ENCODE measurements at places on chromosomes 7 and 10.

GRCh38 chr7:68041554-68041953 lies 1044.9 kb downstream of the TYW1 start:
- no peak for DNase-seq

DNA sequence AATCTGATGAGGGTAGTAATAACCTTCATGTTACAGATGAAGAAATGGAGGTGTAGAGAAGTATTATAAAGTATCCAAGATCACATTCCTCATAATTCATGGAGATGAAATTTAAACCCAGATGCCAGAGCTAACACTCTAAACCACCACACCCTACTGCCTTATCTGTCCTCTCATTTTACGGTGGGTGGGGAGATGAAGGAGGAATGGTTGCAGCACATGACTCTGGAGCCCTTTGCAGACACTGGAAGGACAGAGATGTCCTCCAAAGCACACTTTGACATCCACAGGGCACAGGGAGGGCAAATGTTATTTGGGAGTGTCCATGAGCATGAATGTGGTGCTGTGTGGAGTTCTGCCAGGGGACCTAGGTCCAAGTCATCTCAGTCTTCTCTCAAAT lies 1.1 kb downstream of the PLEKHS1 start:
- DNase-seq = no peak

DNA sequence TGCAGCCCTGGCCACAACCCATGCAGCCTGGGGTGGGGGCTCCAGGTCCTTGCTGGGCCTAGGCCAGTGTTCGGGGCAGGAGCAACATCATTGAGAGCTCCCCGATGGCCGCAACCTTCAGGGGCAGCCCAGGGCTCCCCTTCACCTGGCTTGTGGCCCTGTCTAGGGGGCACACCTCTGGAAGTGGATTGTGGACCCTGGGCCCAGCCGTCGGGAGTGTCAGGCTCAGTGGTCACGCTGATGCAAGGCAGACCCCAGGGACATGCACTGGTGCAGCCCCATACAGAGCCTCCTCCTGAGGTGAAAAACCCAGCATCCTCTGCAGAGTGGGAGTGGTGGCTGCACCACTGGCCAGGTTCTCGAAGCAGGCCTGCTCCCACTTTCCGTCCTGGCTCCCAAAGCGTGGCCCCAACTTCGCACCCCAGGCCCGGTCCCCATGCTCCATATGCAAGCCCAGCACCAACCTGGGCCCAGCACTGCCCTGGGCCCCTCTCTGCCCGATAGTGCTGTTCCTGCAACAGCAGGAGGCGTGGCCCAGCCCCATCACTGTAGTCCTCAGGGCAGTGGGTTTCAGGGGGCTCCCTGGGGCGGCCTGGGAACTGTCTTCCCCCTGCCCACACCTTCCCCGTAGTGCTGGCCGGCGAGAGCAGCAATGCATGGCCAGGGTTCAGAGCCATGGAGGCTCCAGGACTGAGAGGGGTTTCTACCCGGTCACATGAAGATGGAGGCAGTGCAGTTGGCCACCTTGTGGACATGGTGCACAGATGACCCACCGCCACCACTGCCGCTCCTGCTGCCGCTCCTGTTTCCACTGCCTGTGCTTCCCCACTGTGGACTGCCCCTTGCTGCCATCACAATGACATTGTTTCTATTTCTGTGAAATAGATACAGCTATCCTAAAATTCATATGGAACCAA lies 303.9 kb upstream of the NRG3 start:
- no peak for DNase-seq

GRCh38 chr10:35493196-35494118 lies 111.7 kb upstream of the GJD4 start:
- no peak for DNase-seq

- DNase-seq = no peak
Measured at GRCh38 chr10:10774416-10774815, 243.3 kb upstream of the CELF2 start.

DNA sequence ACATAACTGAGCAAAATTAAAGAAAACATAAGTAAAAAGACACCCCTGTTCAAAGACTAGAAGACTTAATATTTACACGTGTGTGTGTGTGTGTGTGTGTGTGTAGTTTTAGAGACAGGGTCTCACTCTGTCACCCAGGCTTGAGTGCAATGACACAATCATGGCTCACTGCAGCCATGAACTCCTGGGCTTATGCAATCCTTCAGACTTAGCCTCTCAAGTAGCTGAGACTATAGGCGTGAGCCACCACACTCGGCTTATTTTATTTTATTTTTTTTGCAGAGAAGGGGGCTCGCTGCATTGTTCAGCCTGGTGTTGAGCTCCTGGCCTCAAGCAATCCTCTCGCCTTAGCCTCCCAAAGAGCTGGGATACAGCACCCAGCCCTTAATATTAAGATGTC lies 90.3 kb downstream of the JMJD1C start:
- no peak for DNase-seq

GRCh38 chr10:61801484-61801883 lies 100.0 kb upstream of the ARID5B start:
- DNase-seq = no peak

- DNase-seq = no peak
Measured at GRCh38 chr7:143323653-143324052, 7.7 kb downstream of the CLCN1 start.

DNA sequence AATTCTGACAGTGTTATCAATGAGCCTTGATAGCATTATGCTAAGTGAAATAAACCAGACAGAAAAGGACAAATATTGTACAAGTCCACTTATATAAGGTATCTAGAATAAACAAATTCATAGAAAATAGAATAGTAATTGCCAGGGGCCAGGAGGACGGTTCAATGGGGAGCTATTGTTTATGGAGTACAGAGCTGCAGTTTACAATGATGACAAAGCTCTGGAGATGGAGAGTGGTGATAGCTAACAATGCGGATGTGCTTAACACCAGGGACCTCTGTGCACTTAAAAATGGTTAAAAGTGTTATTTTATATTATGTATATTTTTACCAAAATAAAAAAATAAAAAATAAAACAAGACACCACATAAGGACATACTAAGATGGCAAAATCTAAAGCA lies 46.1 kb upstream of the ZNF33B start:
- DNase-seq = no peak

GRCh38 chr10:91804126-91804510 lies 5.9 kb downstream of the TNKS2 start:
- DNase-seq = no peak
